ENCODE measurements at places on chromosomes 1 and 21. TPM values are rescaled to one million over a fixed set of nuclear protein-coding genes. Genes with fewer than 3 reads are reported as not detected.

The BCL2L15 gene
- total RNA-seq, result 0.11 TPM

The SLC25A34 gene
- 0.62 TPM for total RNA-seq

The REG4 gene
- total RNA-seq, result not detected

The MYBPH gene
- 0.75 TPM for total RNA-seq

The ANKRD65 gene
- total RNA-seq, result 0.87 TPM

The NUDT17 gene
- 3.3 TPM for total RNA-seq

The DRAXIN gene
- 0.12 TPM for total RNA-seq

The TNFRSF14 gene
- total RNA-seq, result 35.4 TPM

The BMP8A gene
- 0.11 TPM for total RNA-seq
